ENCODE measurements at places on chromosomes 2 and 18. TPM values are rescaled to one million over a fixed set of nuclear protein-coding genes. Genes with fewer than 3 reads are reported as not detected.
A peak's percentile ranks its signal among the peaks of the same experiment; 100 is the strongest.

- peak overlapping the region; percentile 2 for H3K4me3 ChIP-seq
- H3K27ac ChIP-seq: peak overlapping the region; percentile 48
- H3K27me3 ChIP-seq: no peaks in the 10 kb centered on the region
- H3K4me1 ChIP-seq: peaks cover 20% of the 10 kb centered on the region
Observed at GRCh38 chr2:107595285-107595684, 231.4 kb upstream of the RGPD4 start.

DNA sequence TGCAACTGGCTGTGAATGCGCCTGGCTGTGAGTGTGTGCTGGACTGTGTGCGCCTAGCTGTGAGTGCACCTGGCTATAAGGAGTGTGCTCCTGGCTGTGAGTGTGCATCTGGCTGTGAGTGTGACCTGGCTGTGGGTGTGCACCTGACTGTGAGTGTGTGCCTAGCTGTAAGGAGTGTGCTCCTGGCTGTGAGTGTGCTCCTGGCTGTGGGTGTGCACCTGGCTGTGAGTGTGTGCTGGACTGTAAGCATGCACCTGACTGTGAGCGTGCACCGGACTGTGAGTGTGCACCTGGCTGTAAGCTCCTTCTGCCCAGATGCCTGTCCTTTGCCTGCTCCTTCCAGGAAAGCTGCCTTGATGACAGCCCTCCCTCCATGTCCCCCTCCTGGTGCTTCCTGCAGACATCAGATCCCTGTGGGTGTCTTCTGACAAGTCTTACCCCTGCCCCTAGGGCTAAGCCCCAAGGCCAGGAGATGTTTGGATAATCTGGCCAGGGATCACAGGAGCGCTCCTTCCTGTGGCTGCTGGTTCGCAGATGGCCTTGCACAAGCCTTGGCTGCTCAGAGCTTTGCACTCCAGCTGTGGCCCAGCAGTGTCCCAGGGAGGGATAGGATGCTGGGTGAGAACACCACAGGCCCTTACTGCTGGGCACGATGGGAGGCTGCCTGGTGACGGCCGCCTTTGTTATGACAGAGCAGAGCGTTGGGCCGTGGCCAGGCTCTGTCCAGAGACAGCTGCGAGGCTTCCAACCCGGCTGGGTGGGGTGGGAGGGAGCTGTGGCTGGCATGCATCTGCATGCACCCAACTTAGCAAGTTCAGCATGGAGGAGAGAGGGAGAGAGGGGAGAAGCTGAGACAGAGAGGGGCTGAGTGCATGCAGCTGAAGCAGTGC, 89.9 kb downstream of the GLI2 start:
- no peaks in the 10 kb centered on the region for H3K36me3 ChIP-seq
- no peak overlapping the region for H3K4me3 ChIP-seq
- peak; percentile 56 for DNase-seq
- no peaks in the 10 kb centered on the region for H3K27me3 ChIP-seq
- no peak overlapping the region for H3K27ac ChIP-seq
- H3K4me1 ChIP-seq: peaks cover 29% of the 10 kb centered on the region

DNA sequence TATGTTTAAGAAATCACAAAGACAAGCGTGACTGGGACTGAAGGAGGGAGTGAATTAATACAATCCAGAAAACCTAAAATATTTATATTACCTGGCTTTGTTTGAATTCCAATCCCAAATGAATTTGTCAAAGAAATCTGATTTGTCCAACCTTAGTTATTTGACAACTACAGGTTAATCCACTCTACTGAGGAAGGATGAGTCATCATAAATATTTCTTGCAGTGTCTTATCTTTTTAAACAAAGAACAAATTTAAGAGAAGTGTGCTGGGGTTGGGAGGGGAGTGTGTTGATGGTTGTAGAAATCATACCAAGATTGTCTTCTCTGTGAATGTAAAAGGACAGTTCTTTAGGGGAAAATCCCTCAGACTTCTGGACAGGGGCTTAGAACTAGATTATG, 1106.3 kb upstream of the SLC39A10 start:
- no peak overlapping the region for H3K4me3 ChIP-seq
- no peaks in the 10 kb centered on the region for H3K27me3 ChIP-seq
- DNase-seq: no peak
- no peak overlapping the region for H3K27ac ChIP-seq
- H3K36me3 ChIP-seq: no peaks in the 10 kb centered on the region

GRCh38 chr2:68741805-68742306, 7.2 kb downstream of the ARHGAP25 start:
- no peaks in the 10 kb centered on the region for H3K36me3 ChIP-seq
- H3K4me1 ChIP-seq: peaks cover 10% of the 10 kb centered on the region
- H3K4me3 ChIP-seq: no peak overlapping the region

DNA sequence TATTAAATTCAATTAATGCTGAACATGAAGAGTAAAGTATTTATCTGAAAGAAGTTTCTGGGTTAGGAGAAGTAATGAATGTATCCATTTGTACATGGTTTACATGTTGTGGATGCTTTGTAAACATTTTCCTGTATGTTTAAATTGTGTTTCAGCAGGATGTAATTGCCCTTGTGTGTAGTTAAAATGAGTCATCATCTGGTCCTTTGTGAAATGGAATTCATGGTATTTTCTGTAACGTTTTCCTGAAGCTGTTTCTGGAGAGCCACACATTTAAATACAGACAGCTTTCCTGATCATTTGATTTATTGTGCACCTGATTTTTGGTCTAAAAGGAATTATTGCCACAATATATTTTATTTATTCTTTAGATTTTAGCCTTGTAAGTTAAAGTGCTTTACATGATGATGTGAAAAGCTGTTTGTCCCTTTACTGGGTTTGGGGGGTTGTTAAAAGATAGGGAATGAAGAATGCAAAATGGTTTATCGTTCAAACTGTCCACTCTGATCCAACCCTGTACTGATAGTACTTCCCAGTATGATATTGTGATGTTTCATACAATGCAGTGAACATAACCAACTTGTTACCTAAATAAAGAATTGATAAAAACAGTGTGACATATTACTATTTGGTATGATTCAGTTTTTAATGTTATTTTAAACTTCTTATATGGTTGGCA, 41.7 kb upstream of the SLC3A1 start:
- H3K36me3 ChIP-seq: no peaks in the 10 kb centered on the region
- H3K4me1 ChIP-seq: peaks cover 17% of the 10 kb centered on the region
- DNase-seq: peak; percentile 72
- H3K4me3 ChIP-seq: no peak overlapping the region

- H3K4me3 ChIP-seq: no peak overlapping the region
- H3K27ac ChIP-seq: no peak overlapping the region
- no peaks in the 10 kb centered on the region for H3K36me3 ChIP-seq
- no peaks in the 10 kb centered on the region for H3K27me3 ChIP-seq
- DNase-seq: no peak
- H3K4me1 ChIP-seq: peaks cover 6% of the 10 kb centered on the region
Observed at GRCh38 chr18:58276789-58277739, 233.0 kb downstream of the NEDD4L start.

GRCh38 chr2:5967506-5967905, 275.3 kb downstream of the SOX11 start:
- no peak overlapping the region for H3K4me3 ChIP-seq
- H3K36me3 ChIP-seq: no peaks in the 10 kb centered on the region
- no peak overlapping the region for H3K27ac ChIP-seq
- no peaks in the 10 kb centered on the region for H3K27me3 ChIP-seq

GRCh38 chr18:48643262-48643661, 104.4 kb downstream of the CTIF start:
- DNase-seq: peak; percentile 20
- H3K4me1 ChIP-seq: peaks cover 28% of the 10 kb centered on the region
- H3K27ac ChIP-seq: peak overlapping the region; percentile 31
- no peak overlapping the region for H3K4me3 ChIP-seq
- H3K36me3 ChIP-seq: no peaks in the 10 kb centered on the region
- H3K27me3 ChIP-seq: no peaks in the 10 kb centered on the region

- peak overlapping the region; percentile 13 for H3K27ac ChIP-seq
- peaks cover 39% of the 10 kb centered on the region for H3K4me1 ChIP-seq
- no peaks in the 10 kb centered on the region for H3K36me3 ChIP-seq
- H3K4me3 ChIP-seq: no peak overlapping the region
- H3K27me3 ChIP-seq: no peaks in the 10 kb centered on the region
- no peak for DNase-seq
Observed at GRCh38 chr2:8983571-8983970, 19.9 kb downstream of the MBOAT2 start.

DNA sequence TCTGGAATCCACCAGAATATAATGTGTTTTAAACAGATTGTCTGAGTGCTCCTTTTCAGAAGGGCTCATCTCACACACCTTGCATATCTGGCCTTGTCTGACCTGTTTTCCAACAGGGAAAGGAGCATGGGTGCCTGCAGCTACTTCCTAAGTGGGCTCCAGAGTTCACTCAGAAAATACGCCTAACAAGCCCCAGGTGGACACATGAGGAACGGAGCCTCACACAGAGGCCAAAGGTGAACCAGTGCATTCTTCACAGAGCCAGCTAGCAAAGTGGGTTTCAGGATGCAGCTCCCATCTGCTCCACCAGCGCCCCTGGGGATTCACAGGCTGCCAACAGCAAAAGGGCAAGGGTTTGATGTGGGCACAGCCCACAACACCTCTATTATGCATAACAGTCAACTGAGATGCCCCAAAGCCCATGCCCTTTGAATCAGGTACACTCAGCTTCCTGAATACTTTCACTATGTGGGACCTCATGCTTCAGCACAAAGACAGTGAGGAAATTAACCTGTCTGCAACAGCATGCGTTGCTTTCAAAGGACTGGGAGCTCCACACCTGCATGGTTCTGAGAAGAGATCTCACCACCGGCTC, 86.6 kb downstream of the CCBE1 start:
- H3K27ac ChIP-seq: no peak overlapping the region
- no peak for DNase-seq

DNA sequence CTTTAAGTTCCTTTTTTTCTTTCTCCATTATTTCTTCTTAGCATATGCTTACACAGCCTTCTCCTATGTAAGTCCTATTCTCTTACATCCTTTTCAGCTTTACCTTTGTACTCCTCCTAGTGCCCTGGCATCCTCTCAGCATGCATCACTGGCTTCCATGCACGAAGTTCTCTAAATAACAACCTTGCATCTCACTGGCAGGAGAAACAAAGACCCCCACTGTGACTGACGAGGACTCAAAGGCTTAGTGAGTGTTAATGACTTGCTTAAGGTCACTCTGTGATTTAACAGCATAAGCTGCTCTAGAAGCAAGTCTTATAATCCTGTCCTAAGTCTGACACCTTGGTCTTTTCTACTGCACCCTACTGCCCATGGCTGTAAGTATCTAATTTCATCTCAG, 1236.0 kb upstream of the CELF4 start:
- H3K4me1 ChIP-seq: no peaks in the 10 kb centered on the region
- H3K27ac ChIP-seq: no peak overlapping the region
- no peaks in the 10 kb centered on the region for H3K36me3 ChIP-seq
- no peak overlapping the region for H3K4me3 ChIP-seq
- H3K27me3 ChIP-seq: no peaks in the 10 kb centered on the region

DNA sequence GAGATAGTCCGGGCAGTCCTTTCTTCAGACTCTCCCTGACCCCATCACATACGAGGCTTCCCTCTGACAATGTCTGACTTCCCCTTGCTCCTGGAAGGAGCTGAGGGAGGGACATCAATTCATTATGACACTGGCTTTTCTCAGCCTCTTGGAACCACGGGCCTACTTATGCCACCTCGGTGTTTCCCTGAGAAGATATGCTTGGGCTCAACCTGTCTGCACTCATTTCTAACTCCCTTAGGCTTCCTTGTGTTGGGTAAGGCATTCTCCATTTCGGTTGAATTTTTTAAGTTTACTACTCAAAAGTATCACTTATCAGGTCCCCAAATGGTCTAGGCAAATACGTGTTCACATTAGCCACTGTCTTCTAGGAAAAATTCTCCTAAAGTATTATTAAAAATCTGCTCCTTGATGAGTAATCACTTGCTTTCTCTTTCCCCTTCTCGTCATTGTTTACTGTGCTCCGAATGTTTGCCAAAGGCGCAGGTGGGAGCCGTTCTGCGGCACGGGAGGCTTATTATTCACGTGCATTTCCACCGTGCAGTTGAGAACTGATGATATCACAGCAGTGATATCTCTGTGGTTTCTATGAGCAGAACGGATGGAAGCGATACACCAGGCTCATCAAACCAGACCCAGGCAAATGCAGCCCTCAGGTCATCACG, 33.1 kb downstream of the ARL4C start:
- no peaks in the 10 kb centered on the region for H3K4me1 ChIP-seq
- no peak overlapping the region for H3K4me3 ChIP-seq
- H3K36me3 ChIP-seq: no peaks in the 10 kb centered on the region
- DNase-seq: no peak
- no peaks in the 10 kb centered on the region for H3K27me3 ChIP-seq

GRCh38 chr2:73890301-73891092, 2.3 kb upstream of the ACTG2 start:
- H3K4me1 ChIP-seq: peaks cover 9% of the 10 kb centered on the region
- no peak for DNase-seq
- H3K36me3 ChIP-seq: no peaks in the 10 kb centered on the region

DNA sequence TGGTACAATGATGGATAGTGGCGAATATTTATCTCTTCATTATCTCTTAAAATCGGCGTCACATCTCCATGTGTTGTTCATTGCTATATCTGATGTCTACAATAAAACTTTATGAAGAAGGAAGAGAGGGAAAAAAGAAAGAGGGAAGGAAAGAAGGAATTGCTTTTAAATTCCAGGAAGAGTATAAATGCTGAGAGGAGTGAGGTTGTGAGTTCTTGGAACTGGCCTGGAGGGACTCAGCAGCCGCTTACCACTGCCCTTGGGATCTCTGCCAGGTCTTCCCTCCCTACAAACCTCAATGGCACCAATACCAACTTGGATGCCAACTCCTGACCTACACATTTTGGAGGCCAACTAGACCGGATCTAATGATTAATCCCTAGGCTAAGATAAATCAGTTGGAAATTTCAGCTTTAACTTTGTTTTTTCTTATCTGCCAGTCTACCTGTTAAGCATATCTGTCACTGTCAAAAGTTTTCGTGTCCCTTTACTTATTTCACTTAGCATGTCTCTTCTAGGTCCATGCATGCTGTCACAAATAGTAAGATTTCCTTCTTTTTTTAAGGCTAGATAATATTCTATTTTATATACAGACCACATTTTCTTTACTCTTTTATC, 9.8 kb downstream of the SCN9A start:
- DNase-seq: peak; percentile 50
- no peak overlapping the region for H3K27ac ChIP-seq
- H3K4me3 ChIP-seq: no peak overlapping the region
- no peaks in the 10 kb centered on the region for H3K36me3 ChIP-seq

- H3K4me3 ChIP-seq: no peak overlapping the region
- H3K27ac ChIP-seq: no peak overlapping the region
- H3K4me1 ChIP-seq: no peaks in the 10 kb centered on the region
- H3K36me3 ChIP-seq: no peaks in the 10 kb centered on the region
- peak; percentile 55 for DNase-seq
Observed at GRCh38 chr2:216799873-216800431, 59.9 kb downstream of the TNP1 start.

CEBPZ gene
- 48.5 TPM for total RNA-seq

DNMT3A gene
- 58.1 TPM for total RNA-seq

EVX2 gene
- total RNA-seq: not detected

ST6GAL2 gene
- total RNA-seq: 120 TPM

LCT gene
- total RNA-seq: not detected

SLC5A7 gene
- total RNA-seq: 0.05 TPM

GAREM1 gene
- 9.0 TPM for total RNA-seq

PID1 gene
- 13.6 TPM for total RNA-seq

ACVR1C gene
- 0.62 TPM for total RNA-seq

NT5C1B gene
- total RNA-seq: not detected

ARL4C gene
- total RNA-seq: 59.3 TPM

AMER3 gene
- total RNA-seq: not detected

CD8B gene
- total RNA-seq: not detected

ACADL gene
- total RNA-seq: 2.3 TPM

SPRED2 gene
- 55.2 TPM for total RNA-seq

All from astrocyte (in vitro differentiated cells and primary cell).